ENCODE measurements at places on chromosomes 4 and X. TPM values are rescaled to one million over a fixed set of nuclear protein-coding genes. Genes with fewer than 3 reads are reported as not detected.

GRCh38 chr4:169084954-169085353, 74.9 kb upstream of the CBR4 start:
- no peak for DNase-seq

GRCh38 chrX:20274121-20274520, 7.4 kb upstream of the RPS6KA3 start:
- DNase-seq: no peak

DNA sequence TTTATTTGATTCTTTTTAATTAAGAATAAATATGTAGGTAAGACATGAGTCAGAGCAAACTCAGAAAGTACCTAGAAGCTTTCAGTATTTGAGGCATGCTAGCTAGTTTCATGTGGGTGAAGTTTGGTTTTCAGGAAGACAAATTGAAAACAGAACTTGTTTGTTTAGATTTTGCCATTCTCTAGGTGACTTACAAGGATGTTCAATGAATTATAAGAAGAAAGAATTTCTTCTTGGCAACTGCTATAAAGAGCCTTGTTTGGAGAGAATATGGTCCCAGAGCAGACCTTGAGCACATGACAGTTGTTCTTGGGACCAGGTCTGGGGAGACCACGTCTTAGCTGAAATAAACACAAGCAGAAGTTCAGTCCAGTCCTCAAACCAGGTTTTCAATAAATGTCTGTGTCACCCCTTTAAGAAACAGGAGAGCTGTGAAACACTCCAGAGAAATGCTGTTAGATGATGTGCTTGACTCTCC, 38.0 kb upstream of the IL21 start:
- no peak for DNase-seq

GRCh38 chr4:119136546-119136945, 914 bp downstream of the MYOZ2 start:
- no peak for DNase-seq

The MAGIX gene
- total RNA-seq: 1.00 TPM

DNA sequence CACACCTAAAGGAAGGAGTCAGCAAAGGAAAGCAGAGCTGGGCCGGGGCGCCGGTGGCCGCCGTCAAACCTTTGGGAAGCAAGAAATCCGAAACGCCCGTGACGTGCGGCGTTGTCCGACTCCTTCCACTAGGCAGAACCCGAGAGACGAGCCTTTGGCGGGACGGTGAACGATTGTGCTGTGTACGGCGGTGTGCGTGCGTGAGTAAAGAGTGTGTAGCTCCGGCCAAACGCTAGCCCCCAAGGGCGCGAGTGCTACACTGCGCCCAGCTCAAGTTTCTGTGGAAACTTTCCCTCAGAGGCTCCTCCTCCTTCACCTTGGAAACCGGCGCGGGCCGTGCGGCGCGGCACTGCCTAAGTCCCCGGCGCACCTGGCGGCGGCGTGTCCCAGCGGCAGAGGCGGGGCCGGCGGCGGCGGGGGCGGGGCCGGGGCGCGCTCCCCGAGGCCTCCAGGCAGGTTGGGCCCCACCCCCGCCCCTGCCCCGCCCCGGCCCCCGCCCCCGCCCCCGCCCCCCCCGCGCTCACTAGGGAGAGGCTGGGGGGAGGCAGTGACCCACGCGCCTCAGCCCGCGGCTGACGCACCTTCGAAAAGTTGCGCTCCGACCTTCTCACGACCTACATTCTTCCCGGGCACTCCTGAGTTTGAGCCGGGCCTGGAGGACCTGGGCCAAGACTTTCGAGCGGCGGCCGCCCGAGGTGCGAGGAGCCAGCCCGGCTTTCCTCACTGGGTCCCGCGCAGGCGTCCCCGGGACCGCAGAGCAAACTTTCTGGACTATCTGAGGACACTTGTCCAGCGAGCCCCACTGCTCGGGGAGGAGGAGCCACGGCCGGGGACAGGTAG, at the start of gene FHIP1A:
Gene FHIP1A (plus strand): TSS at position 547 of the 840 bp plus-strand sequence. CDS start 157,084 bp downstream, outside the sequence.
- peak; percentile 30 for DNase-seq

The HNRNPDL gene
- total RNA-seq: 318 TPM

The HSFX1 gene
- 1.5 TPM for total RNA-seq

DNA sequence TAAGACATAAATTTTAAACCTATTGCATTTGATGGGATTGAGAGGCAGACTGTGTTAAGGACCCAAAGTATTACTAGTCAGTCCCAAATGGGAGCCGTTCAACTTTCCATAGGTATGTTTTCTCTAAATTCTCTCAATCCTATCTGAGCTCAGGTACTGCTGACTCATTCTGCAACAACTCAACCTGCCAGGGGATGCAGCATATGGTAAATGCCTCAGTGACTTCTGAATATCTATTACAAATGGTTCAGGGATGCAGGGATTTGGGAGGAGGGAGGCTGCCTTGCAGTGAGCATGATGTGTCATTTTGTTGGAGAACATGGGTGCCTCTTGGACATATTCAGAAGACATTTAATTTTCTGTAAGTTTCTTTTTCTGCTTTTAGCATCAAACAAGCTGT, 97.3 kb downstream of the HDAC8 start:
- no peak for DNase-seq

GRCh38 chrX:17590892-17591740, 146.2 kb upstream of the SCML1 start:
- DNase-seq: peak; percentile 56

- peak; percentile 41 for DNase-seq
Measured at GRCh38 chr4:144820011-144820727, 174.2 kb downstream of the HHIP start.

DNA sequence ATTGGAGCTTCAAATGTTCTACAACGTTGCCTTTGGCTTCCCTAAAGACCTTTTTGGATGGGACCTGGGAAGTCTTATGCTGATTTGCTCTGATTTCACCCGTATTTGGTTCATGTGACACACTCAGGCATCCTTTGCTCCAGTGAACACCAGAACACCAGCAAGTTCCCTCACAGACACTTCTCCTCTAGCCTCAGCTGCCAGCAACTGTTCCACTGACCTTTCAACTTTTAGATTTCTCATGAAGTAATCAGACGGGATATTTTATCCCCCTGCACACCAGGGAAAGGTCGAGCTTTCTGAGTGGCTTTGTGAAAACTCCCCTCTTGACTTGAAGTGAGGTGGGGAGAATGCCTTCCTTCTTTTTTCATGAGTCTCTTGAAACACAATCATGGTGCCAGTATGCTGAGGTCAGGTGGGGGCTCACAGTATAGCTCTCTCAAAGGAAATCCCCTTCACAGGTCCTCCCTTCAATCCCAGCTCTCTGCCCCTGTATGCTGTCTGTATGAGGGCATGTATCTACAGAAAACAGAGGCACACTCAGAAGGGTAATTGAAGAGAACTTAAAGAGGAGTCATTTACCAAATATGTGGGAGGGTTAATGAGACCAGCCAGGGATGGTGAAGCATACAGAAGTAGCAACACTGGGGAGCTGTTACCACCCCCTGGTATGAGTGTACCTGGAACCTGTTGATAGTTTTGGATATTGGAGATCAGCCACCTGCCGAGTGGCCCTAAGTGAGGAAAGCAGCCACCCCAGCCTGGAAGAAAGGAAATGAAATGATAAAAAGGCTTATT, 62.7 kb downstream of the FGFBP1 start:
- DNase-seq: no peak

- no peak for DNase-seq
Measured at GRCh38 chr4:78610546-78611214, 59.1 kb downstream of the ANXA3 start.
